Cardiac ventricle fibroblast (primary cell): ENCODE measurements at places on chromosomes 16 and 17. TPM values are rescaled to one million over a fixed set of nuclear protein-coding genes. Genes with fewer than 3 reads are reported as not detected.

Gene MYLK3
- not detected in 2 replicates for total RNA-seq

Gene KRT24
- total RNA-seq: not detected in 2 replicates

Gene ANKS4B
- not detected in 2 replicates for total RNA-seq

Gene TSPAN10
- total RNA-seq: 0.75 and 1.1 TPM in 2 replicates
